ENCODE measurements at places on chromosomes 7 and 10.

GRCh38 chr7:42924223-42924838 lies 7.6 kb downstream of the PSMA2 start:
- DNase-seq = no peak

DNA sequence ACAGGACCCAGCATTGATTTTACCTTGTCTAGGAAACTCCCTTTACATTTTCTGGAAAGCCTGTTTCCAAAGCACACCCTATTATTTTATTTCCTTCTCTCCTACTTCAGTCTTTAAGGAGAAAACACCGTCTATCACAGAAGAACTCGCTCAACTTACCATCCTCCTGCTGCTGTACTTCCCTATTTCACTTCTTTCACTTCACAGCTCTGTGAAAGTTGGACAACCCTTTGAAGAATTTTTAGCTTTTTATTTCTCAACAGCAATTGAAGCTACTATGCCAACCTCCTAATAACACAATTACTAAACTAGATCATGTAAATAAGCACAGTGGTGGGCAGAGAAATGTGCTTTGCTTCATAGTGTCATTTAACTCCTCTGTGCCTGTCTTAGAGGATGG lies 166.5 kb downstream of the TFEC start:
- no peak for DNase-seq

DNA sequence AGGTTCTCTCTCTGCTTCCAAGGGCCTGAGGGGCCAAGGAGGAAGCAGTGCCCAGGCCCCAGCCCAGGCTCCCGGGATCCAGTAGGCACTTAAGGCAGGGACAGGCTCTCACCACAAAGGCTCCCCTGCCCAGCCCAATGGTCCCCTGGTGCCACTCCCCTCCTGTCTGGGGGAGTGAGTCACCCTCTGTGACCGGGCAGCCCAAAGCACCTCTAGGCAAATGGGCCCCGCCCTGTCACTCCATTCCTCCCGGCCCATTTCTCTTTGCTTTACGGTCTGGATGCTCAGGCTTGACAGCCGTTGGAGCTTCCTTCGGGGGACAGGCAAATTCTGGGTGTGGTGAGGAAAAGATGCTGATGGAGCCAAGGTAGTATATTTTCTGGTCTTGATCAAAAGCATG lies at the start of gene CALHM3:
CALHM3 (minus strand) TSS at position 106 of the 400 bp plus-strand sequence. CDS start 208 bp downstream, outside the sequence.
- no peak for DNase-seq

- peak; percentile 16 for DNase-seq
These were observed 93.2 kb downstream of the ADK start for GRCh38 chr10:74244097-74244685.

DNA sequence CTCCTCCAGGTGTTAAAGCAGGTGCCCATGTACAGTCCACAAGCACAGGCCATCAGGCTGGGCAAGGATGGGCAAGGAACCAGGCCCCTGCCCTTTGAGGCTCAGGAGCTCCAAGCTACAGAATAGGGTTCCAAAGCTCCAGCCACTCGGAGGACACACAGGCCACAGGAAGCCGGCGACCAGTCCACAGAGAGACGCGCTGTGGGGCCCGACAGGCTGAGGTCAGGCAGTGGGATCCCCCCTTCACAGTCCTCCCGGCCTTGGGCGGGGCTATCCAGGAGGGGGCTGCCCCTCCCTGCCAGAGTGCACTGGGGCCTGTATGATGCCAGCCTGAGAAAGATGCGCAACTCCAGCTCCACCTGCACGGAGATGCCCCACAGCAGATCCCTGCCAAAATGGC lies 34.0 kb downstream of the MAD1L1 start:
- DNase-seq = no peak

- no peak for DNase-seq
These were observed 99.5 kb downstream of the DYNC1I1 start for GRCh38 chr7:95871896-95872295.

DNA sequence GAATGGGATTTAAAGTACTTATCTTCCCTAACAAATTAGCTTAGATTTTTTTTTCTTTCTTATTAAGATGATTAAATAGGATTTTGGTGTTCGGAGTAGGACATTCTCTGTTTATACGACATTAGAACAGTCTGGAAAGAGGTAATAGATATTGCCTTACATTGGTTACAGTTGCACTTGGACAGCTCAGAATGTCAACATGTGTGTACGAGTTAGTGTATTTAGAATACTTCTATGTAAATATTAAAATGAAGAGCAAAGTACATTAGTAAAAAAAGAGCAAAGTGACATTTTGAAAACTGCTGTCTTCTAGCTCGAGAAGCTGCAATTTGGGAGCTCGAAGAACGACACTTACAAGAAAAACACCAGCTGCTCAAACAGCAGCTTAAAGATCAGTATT lies 51.5 kb downstream of the SLK start:
- DNase-seq = no peak

- peak; percentile 7 for DNase-seq
These were observed 211.6 kb upstream of the MAGI2 start for GRCh38 chr7:79664884-79665676.

DNA sequence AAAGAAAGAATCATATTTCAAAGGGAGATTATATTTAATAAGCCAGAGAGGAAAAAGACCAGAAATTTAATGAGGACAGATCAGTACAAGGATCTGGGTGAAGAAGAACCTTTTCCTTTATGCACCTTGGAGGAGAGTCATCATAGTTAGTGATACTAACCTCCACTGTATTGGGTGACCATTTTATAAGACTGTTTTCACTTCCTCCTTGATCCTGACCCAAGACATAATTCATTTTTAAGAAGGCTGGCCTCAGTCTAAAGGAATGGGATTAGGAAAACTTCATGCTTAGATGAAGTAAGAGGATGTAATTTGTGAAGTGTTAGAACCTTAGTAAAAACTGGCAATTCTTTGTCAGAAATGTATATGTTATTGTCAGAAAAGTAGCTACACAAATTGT lies 68.6 kb downstream of the ADAM22 start:
- DNase-seq = no peak

- DNase-seq = no peak
These were observed 107.4 kb downstream of the MKX start for GRCh38 chr10:27638071-27638750.

DNA sequence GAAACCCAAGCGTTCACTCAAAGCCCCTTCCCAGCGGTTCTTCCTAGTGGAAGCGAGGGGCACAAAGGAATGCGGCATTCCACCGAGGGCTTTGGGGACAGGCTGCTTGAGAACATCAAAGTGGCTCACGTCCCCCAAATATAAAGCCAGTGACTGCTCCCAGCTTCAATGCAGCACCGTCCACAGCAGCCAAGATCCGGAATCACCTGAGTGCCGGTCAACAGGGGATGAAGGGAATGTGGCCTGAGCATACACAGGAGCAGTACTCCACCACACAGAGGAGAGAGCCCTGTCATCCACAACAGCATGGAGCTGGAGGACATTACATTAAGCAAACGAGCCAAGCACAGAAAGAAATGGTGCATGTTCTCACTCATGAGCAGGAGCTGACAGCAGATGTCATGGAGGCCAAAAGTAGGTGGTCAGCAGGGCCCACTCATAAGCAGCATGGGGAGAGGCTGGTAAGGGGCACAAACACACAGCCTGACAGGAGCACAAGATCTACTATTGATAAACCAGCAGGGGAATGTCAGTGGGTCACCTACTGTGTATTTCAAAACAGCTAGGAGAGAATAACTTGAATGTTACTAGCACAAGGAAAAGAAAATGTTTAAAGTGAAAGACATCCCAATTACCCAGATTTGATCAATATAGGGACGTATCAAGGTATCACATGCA lies 79.5 kb downstream of the DIP2C start:
- DNase-seq = no peak

DNA sequence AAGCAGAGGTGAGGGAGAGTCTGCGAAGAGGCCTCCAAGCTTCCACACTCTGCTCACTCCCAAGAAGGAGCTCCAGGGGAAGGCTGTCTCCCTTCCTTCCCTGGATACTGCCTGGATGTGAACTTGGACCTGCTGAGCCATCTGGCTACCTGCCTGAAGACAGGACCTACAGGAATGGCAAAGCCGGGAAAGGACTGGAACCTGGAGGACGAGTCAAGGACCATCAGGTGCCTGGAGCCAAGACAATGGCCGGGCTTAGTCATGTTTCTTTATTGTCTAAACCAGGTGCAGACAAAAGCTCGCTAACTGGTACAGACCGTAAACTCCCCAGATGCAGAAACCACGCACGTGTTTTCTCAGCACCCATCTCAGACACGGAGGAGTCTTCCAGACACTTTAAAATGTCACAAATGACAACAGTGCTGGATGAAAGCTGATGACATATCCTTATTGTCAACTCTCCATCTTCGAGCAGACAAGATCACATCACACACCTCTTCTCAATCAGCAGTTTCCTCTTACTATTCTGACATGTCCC lies 12.1 kb downstream of the ASB13 start:
- no peak for DNase-seq

DNA sequence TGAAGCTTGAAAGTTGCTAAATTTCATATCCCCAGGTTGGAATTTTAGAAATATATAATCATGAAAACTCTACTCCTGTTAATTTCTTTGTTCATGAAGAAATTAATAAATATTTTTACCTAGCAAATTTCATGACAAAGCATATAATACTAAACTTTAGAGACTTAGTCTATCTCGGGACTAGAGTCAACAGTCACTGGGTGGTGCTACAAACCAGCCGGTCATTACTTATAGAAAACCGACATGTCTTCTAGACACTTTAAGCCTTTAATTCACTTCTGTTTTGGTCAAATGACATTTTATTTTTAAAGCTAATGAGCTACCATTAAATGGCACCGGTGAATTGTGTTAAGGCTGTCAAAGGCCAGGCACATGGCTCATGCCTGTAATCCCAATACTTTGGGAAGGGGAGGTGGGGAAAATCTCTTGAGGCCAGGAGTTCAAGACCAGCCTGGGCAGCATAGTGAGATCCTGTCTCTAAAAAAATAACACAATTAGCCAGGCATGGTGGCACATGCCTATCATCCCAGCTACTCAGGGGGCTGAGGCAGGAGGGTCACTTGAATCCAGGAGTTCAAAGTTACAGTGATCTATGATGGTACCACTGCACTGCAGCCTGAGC lies 270.1 kb downstream of the CACNA2D1 start:
- no peak for DNase-seq

- DNase-seq = no peak
These were observed 20.9 kb upstream of the MGMT start for GRCh38 chr10:129446183-129446581.

All from NCI-H2081 (cell line).